ENCODE measurements at places on chromosomes 16 and 17. TPM values are rescaled to one million over a fixed set of nuclear protein-coding genes. Genes with fewer than 3 reads are reported as not detected.

APOH gene
- not detected for total RNA-seq

ADAM11 gene
- total RNA-seq, result 0.16 TPM

- no peak for DNase-seq
These were observed 4.6 kb downstream of the MMP25 start for GRCh38 chr16:3051009-3051408.

- DNase-seq, result no peak
These were observed 332.8 kb downstream of the TMEM114 start for GRCh38 chr16:8257561-8257960.

- no peak for DNase-seq
These were observed 54.2 kb downstream of the PITPNM3 start for GRCh38 chr17:6502142-6502541.

DNA sequence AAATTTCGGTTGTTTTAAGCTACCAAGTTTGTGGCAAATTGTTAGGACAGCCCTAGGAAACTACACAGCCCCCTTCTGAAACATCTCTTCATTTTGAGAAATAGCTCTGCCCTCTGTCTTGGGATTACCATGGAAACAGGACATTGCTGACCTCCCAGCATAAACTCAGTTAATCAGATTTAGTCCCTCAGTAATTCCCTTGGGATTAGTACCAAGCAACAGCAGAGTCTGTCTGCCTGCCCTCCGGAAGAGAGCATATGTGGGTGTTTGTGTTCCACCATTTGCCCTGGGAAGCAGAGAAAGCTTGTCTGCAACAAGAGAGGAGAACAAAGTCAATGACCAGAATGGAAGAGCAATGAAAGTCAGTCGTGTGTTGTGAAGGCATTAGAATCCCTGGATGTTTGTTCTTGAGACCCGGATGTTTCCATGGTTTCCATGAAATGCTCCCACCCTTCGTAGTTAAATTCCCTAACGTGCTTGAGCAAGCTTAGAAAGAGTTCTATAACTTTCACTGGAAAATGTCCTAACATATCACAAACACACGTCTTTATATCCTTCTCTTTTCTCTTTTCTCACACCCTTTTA is 26.2 kb downstream of the NUDT7 start:
- DNase-seq, result no peak

- no peak for DNase-seq
These were observed 8.5 kb downstream of the G6PC1 start for GRCh38 chr17:42908872-42909700.
